Esophagus squamous epithelium (tissue), 5 donors: ENCODE measurements at places on chromosomes 2 and 18. TPM values are rescaled to one million over a fixed set of nuclear protein-coding genes. Genes with fewer than 3 reads are reported as not detected.

DNA sequence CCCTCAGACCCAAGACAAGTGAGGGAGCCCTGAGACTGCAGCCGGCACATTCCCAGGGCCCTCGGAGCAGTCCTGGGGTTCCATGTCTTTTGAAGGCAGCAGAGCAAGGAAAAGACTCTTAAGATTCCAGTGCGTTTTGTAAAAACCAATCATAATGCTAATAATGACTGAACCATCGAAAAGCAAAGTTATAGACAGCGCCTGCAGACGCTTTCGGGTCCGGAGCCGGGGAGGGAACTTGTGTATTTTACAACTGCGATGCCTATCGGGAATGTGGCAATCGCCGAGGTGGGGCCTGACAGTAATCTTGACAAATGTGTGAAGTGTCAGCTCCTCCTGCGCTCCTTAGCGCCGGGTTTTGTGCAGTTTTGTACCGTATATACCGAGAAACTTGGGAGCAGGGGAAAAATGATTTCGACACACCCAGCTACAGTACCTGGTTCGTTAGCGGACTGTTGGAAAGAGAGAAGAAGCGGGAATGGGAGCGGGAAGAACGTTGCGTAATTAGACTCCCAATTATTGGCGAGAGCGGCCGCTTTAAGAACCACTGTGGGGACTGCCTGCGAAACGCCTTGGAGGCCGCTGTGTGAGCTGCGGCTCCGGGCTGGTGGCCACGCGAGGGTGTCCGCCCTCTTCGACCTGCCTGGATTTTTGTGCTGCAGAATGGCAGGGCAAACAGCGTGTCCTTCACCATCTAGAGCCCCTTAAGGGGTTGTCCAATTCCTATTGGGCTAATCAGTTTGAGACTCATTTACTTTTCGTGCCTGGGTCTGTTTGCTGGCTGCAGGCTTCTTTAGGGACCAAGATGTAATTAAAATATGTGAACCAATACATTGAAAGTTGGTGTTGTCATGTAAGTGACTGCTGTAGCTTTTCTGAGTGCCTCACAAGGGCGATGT is 2.4 kb downstream of the EPAS1 start:
- no peaks in the 10 kb centered on the region for H3K36me3 ChIP-seq
- no peaks in the 10 kb centered on the region for H3K27me3 ChIP-seq
- H3K4me3 ChIP-seq: peak overlapping the region; percentile 85
- no peak for DNase-seq

BCL2 gene
- 3.7 TPM for total RNA-seq

GRCh38 chr18:44514106-44514505 is 166.6 kb upstream of the SETBP1 start:
- no peak for DNase-seq
- no peak overlapping the region for H3K27ac ChIP-seq
- no peaks in the 10 kb centered on the region for H3K4me1 ChIP-seq
- H3K4me3 ChIP-seq: no peak overlapping the region
- H3K27me3 ChIP-seq: no peaks in the 10 kb centered on the region

DNA sequence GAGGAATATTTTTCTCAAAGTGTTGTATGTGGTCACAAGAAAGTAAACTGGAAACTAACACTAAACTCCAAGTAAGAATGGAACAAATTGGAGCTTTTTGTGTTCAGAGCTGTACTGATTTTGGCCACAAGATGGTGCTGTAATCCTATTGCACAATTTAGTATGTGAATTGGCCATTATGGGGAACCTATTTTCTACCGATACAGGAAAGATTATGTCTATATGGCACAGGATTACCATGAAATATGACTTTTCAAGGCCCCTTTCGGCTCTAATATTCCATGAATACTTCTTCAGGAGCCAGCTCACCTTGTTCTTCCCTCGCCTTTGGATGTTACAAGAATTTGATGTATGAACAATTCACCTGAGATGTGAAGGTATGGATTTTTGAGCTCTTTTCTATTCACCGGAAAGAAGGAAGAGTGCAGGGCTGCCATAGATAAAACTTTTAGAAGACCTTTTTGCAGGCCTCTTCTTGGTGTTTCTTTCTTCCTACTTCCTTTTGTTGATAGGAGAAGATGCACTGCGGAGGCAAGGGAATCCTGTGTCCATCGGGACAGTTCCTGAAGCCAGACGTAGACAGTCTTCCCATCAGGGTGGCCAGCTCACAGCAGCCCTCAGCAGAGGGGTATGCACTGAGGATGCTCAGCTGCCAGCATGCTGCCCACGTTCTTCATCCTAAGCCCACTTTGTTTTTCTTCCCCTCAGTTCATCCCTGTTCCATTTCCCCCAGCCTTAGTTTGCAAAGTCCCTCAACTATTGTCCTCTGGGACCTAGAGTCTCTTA is 13.3 kb downstream of the MRPL44 start:
- H3K27me3 ChIP-seq: no peaks in the 10 kb centered on the region
- no peak overlapping the region for H3K4me3 ChIP-seq
- H3K4me1 ChIP-seq: no peaks in the 10 kb centered on the region
- H3K36me3 ChIP-seq: no peaks in the 10 kb centered on the region

DCC gene
- total RNA-seq: not detected

DNA sequence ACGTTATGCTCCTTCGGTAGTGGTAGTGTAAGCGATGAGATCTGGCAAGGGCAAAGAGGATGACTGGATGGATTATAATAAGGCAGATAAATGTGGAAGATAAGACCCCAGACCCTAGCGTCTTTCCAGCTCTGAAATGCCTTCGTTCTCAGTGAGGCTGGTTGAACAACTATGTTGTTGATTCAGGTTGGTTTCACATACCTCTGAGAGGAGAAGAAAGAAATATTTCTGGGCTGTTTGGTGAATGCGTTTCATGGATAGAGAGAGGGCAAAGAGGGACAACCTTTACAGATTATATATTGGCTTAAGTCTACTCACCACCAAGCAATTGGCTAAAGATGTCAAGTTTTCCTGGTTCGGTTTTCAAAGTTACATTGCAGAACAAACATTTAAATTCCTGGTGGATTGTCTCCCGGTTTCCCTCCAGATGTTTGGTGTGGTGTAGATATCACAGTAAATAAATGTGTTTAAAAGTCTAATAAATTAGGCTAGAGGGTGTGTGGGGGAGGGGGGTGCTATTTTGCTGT is 190.1 kb upstream of the GLI2 start:
- H3K4me3 ChIP-seq: no peak overlapping the region
- H3K4me1 ChIP-seq: peaks cover 9% of the 10 kb centered on the region
- H3K36me3 ChIP-seq: no peaks in the 10 kb centered on the region
- DNase-seq: no peak
- H3K27me3 ChIP-seq: no peaks in the 10 kb centered on the region
- H3K27ac ChIP-seq: no peak overlapping the region

- H3K27me3 ChIP-seq: no peaks in the 10 kb centered on the region
- H3K4me3 ChIP-seq: no peak overlapping the region
- no peak for DNase-seq
- H3K36me3 ChIP-seq: no peaks in the 10 kb centered on the region
Measured at GRCh38 chr18:6054256-6054842, 159.0 kb upstream of the TMEM200C start.

DNA sequence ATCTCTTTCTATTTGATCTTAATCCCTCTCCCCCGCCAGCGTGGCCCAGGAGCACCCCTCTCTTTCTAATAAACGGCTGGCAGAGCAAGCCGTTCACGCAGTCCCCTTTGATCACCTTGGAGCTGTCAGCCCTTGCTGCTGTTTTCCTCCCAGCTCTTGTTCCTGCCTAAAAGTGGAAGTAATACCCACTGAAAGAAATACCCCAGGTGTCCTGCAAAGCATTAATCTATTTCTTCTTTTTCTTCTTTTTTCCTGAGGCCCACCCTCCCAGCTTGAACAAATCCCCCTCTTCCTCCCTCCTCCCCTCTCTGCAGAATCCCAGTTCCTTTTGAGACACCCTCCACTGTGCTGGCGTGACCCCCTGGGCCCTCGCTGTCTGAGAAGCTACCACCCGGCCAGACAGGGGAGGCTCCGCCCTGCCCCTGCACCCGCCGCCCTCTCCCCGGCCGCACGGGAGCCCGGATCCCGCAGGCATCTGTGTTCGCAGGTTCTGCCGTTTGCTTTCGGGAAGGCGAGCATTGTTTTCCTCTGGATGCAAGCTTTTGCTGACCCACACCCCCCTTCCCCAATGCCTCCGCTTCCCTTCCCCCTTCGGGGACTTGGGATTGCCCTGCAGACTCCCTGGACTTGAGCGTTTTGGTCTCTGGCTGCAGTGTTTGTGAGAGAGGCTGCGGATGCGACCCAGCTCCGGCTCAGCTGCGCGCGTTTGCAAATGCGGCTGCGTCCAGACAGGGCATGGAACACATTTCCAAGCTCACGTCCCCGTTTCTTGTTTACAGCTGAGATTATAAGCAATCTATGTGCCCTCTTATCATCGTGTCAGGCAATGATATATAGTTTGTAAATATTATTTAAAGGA is 631.5 kb downstream of the NYAP2 start:
- H3K27ac ChIP-seq: no peak overlapping the region
- no peaks in the 10 kb centered on the region for H3K36me3 ChIP-seq
- peak overlapping the region; percentile 40 for H3K4me3 ChIP-seq
- H3K27me3 ChIP-seq: peaks cover 6% of the 10 kb centered on the region
- no peak for DNase-seq
- H3K4me1 ChIP-seq: peaks cover 7% of the 10 kb centered on the region

MLPH gene
- 10.4 TPM for total RNA-seq

DNA sequence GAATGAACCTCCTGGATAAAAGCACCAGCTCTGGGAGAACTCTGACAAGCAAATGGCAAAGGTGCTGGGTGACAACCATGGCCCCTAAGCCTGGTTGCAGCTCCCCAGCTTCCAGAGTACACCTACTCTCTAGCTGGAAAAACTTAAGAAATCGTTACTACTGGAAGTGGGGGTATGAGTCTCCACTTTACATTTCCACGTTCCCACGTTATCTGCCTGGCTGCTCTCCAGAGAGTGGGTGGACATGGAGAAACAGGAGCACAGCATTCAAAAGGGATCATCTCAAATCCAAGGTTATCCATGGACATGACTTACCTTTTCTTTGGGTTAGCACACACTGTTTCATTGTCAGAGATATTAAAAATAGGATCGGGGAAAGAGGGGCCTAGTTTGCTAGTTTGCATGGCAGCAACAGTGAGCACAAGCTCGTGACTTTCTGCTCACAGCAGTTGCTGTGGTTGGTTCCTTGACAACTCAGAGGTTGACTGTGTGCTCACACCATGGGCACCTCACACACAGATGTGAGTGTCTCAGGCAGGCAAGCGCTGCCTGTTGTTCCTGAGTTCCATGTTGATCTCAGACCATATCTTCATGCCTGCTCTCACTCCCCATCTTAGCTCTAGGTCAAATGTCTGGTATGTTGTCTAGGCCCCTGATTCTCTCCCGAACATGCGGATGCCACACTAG is 32.5 kb downstream of the PTPN18 start:
- H3K36me3 ChIP-seq: no peaks in the 10 kb centered on the region
- no peak overlapping the region for H3K4me3 ChIP-seq
- no peaks in the 10 kb centered on the region for H3K27me3 ChIP-seq
- peak overlapping the region; percentile 60 for H3K27ac ChIP-seq
- DNase-seq: no peak

GRCh38 chr2:129796801-129797488 is 182.5 kb upstream of the RAB6C start:
- no peaks in the 10 kb centered on the region for H3K4me1 ChIP-seq
- H3K36me3 ChIP-seq: no peaks in the 10 kb centered on the region
- H3K4me3 ChIP-seq: no peak overlapping the region
- no peak for DNase-seq
- no peak overlapping the region for H3K27ac ChIP-seq

GRCh38 chr2:20314562-20315501 is 35.8 kb downstream of the PUM2 start:
- no peaks in the 10 kb centered on the region for H3K27me3 ChIP-seq
- peaks cover 4% of the 10 kb centered on the region for H3K4me1 ChIP-seq
- H3K27ac ChIP-seq: no peak overlapping the region
- H3K36me3 ChIP-seq: no peaks in the 10 kb centered on the region
- DNase-seq: no peak

PEX13 gene
- total RNA-seq: 39.3 TPM

GRCh38 chr2:696463-696862 is 19.3 kb upstream of the TMEM18 start:
- no peak overlapping the region for H3K27ac ChIP-seq
- no peak overlapping the region for H3K4me3 ChIP-seq
- no peaks in the 10 kb centered on the region for H3K4me1 ChIP-seq

REG3A gene
- not detected for total RNA-seq

DNA sequence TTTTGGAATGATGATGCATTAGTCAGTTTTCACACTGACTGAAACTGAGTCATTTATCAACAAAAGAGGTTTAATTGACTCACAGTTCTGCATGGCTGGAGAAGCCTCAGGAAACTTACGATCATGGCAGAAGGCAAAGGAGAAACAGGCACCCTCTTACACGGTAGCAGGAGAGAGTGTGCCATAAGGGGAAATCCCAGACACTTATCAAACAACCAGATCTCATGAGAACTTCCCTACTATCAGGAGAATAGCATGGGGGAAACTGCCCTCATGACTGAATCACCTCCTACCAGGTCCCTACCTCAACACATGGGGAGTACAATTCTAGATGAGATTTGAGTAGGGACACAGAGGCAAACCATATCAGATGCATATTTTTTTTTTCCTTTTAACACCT is 504.5 kb upstream of the VRK2 start:
- no peak overlapping the region for H3K4me3 ChIP-seq
- no peaks in the 10 kb centered on the region for H3K27me3 ChIP-seq
- no peaks in the 10 kb centered on the region for H3K4me1 ChIP-seq
- no peaks in the 10 kb centered on the region for H3K36me3 ChIP-seq
- no peak overlapping the region for H3K27ac ChIP-seq

DNA sequence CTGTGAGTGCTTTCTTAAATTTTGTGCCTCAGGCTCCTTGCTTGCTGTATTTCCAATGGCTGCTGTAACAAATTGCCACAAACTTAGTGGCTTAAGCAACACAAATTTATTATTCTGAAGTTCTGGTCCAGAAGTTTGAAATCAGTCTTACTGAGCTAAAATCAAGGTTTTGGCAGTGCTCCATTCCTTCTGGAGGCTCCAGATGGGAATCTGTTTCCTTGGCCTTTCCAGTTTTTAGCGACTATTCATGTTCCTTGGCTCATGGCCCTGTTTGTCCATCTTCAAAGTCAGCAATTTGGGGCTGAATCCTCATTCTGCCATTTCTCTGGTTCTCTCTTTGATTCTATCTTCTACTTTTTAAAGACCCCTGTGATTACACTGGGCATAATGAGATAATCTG is 31.8 kb downstream of the STRADB start:
- no peaks in the 10 kb centered on the region for H3K4me1 ChIP-seq
- no peak overlapping the region for H3K4me3 ChIP-seq
- peaks cover 44% of the 10 kb centered on the region for H3K36me3 ChIP-seq
- H3K27me3 ChIP-seq: no peaks in the 10 kb centered on the region
- H3K27ac ChIP-seq: no peak overlapping the region

DNA sequence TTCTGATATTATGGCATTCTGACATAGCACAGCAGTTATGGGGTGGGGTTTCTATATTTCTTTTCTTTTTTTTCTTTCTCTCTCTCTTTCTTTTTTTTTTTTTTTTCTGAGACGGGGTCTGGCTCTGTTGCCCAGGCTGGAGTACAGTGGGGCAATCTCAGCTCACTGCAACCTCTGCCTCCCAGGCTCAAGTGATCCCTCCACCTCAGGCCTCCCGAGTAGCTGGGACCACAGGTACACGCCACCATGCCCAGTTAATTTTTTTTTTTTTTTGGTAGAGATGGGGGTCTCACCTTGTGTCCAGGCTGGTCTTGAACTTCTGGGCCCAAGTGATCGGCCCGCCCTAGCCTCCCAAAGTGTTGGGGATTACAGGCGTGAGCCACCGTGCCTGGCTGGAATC is 7.5 kb upstream of the FAM98A start:
- H3K4me3 ChIP-seq: no peak overlapping the region
- H3K27ac ChIP-seq: no peak overlapping the region
- H3K36me3 ChIP-seq: no peaks in the 10 kb centered on the region
- H3K27me3 ChIP-seq: no peaks in the 10 kb centered on the region

GRCh38 chr2:214135966-214136365 is 274.9 kb upstream of the VWC2L start:
- H3K4me3 ChIP-seq: no peak overlapping the region
- H3K4me1 ChIP-seq: no peaks in the 10 kb centered on the region
- no peaks in the 10 kb centered on the region for H3K36me3 ChIP-seq
- no peaks in the 10 kb centered on the region for H3K27me3 ChIP-seq
- H3K27ac ChIP-seq: no peak overlapping the region
- no peak for DNase-seq
